ENCODE measurements at places on chromosomes 3 and 15. TPM values are rescaled to one million over a fixed set of nuclear protein-coding genes. Genes with fewer than 3 reads are reported as not detected.

GRCh38 chr3:9779721-9780457 lies 10.1 kb upstream of the CAMK1 start:
- no peak for DNase-seq

- no peak for DNase-seq
Measured at GRCh38 chr15:45648521-45649200, 13.8 kb downstream of the SQOR start.

GRCh38 chr3:38054499-38055001 lies 15.5 kb downstream of the DLEC1 start:
- DNase-seq, result no peak

- no peak for DNase-seq
Measured at GRCh38 chr3:13137941-13138832, 65.0 kb upstream of the IQSEC1 start.

- peak; percentile 96 for DNase-seq
Measured at GRCh38 chr15:25784876-25785640, 78.1 kb downstream of the ATP10A start.

DNA sequence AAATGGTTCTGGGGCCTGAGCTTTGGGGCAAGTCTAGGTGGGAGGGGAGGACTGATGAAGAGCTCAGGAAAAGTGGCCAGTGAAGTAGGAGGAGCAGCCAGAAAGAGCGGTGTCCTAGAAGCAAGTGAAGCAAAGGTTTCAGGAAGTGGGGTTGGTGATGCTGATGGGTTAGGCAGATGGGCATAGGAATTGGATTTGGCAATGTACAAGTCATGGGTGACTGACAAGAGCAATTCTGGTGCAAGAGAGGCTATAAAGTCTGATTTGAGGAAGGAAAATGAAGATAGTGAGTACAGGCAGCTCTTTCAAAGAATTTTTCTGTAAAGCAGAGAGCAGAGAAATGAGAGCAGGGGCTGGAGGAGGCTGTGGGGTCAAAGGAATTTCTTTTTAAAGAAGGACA lies 19.7 kb downstream of the ALPK3 start:
- DNase-seq, result no peak

GRCh38 chr3:149042789-149043386 lies 43.4 kb downstream of the HLTF start:
- DNase-seq, result no peak

DNA sequence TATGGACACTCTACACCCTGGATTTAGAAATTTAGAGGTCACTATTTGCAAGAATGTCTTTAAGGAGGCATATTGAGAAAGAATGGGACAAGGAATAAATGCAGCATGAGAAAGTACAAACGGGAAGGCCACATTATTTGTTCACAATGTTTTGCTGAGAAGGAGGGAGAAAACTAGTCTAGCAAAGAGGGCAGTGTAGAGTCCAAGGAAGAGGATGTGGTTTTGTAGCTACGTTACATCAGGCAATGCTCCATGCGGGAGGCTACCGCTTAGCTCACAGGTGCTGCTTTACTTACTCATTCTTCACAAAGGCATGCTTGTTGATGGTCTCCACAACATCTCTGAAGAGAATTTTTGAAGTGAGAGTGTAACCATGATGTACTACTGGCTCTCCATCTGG lies 191.1 kb downstream of the PLCH1 start:
- no peak for DNase-seq

DNA sequence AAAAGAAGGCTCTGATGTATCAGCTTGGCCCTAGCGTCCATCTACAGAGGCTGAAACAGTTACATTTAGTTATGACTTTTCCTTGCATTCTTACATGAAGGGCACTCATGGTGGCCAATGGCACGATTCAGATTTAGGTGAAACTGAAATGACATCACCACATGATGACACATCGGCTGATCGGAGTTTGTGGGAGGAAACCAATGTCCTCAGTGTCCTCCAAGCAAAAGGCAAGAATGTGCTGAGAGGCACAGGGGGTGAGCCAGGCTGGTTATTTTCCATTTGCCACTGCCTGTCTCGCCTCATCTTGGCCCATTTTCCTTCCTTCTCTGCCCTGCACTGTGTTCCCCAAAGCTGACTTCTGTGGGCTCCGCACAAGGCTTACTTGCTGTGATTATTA lies 34.4 kb downstream of the TARS3 start:
- DNase-seq, result no peak

DNA sequence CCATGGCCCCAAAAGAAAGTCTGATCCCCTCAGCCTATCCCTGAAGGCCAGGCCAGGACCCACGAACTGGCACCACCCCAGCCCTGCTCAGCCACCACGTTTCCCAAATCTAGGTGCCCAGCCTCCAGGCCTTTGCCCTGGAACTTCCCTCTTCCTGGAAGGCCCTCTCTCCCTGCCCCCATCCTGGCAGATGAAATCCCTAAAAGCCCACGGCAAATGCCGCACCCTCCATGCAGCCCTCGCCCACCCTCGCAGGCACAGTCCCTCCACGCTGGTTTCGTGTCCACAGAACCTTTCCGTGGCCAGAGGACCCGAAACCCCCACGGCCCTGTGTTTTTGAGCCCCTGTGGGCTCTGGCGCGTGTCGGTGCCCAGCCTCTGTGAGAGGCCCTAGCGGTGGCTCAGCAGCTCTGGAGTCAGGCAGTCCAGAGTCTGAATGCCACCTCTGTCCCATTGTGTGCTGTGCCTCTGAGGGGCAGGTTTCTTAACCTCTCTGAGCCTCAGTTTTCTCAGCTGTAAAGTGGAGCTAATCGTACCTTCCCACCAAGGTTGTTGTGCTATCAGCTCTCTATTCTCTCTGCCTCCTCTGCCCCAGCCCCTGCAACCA lies 138.5 kb upstream of the IQSEC1 start:
- no peak for DNase-seq

DNA sequence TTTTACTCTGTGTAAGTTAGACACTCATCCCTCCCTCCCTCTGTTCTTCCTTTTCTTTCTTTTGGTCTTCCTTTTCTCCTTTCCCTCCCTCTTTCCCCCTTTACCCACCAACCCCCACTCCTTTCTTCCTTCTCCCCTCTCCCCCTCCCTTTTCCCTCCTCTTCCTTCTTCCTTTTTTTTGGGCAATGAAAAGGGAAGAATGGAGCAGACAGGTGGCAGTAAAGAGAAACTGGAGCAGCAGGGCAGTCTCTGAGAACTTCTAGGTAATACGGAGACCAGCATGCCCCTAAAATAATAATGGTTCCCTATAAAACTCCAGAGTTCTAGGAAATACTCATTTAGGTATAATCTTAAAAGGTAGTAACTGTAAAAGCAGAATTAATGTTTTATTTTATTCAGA lies 11.4 kb upstream of the GPR171 start:
- DNase-seq, result no peak

STRIT1 gene
- not detected for total RNA-seq

IL5RA gene
- total RNA-seq, result not detected

CAMK1 gene
- total RNA-seq, result 11.8 TPM

GOLGA6L24 gene
- not detected for total RNA-seq

APOD gene
- total RNA-seq, result not detected

SI gene
- not detected for total RNA-seq

HYPK gene
- 18.9 TPM for total RNA-seq

MME gene
- 19.1 TPM for total RNA-seq

ADAMTS17 gene
- 0.50 TPM for total RNA-seq

SLC9C1 gene
- not detected for total RNA-seq
